T-helper 9 cell (primary cell): ENCODE measurements at places on chromosomes 11 and 22.

DNA sequence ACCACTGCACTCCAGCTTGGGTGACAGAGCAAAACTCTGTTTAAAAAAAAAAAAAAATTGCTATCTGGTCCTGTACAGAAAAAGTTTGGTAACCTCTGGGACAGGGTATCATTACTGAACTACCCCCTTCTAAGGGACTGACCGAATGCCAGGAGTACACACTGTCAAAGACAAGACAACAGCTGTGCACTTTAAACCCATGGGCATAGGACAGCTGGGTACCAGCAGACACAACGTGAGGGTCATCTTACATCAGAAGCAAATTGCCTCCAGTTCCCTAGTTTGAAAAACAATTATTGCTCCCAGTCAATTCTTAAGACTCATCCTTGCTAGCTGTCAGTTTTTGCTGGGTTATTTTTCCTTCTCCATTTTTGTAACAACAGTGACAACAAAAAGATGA lies 17.8 kb downstream of the CD59 start:
- no peak for DNase-seq

- no peak for DNase-seq
Measured at GRCh38 chr11:1966531-1966930, 19.4 kb downstream of the MRPL23 start.

- DNase-seq, result no peak
Measured at GRCh38 chr11:22343371-22344032, 5.3 kb downstream of the SLC17A6 start.

DNA sequence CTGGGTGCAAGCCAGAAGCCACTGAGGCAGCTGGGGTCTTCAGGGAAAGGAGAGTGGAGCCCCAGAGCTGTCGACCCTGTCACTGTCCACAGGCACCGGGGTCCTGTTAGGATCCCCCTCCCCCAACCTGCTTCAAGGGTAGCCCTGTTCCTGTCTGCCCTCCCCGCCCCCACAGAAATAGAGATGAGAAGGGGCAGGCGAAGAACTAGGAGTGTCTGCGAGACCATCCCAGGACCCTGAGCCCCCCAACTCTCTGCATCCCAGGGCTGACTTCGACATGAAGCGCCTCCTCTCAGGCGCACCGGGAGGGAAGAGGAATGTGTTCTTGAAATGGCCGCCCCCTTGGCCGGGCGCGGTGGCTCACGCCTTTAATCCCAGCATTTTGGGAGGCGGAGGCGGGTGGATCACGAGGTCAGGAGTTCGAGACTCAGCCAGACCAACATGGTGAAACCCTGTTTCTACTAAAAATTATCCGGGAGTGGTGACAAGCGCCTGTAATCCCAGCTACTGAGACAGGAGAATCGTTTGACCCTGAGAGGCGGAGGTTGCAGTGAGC lies 607 bp upstream of the ZNF70 start:
- DNase-seq, result no peak

- DNase-seq, result no peak
Measured at GRCh38 chr11:57205041-57205641, 23.4 kb downstream of the LRRC55 start.

- no peak for DNase-seq
Measured at GRCh38 chr11:57484141-57484710, 23.9 kb downstream of the RTN4RL2 start.
